ENCODE measurements at places on chromosomes 7 and 10.

DNA sequence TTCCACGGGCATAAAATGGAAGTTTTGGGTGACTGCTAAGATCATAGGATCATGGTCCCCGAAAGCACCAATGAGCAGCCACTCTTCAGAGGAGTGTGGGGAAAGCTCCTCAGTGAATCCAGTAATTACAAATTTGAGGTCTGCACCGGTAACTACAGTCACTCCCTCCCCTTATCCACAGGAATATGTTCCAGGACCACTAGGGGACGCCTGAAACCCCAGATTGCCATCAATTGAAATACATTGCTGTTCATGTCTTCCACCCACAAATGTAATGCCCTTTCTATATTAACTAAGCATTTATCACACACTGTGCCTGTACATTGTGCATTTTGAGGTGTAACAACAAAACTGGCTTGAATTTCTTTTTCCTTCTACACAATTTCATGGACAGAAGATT, 447.9 kb upstream of the PFKP start:
- DNase-seq, result no peak

- DNase-seq, result no peak
Observed at GRCh38 chr10:72906446-72906845, 12.9 kb downstream of the OIT3 start.

- DNase-seq, result no peak
Observed at GRCh38 chr10:132335189-132336063, 3.4 kb downstream of the LRRC27 start.

DNA sequence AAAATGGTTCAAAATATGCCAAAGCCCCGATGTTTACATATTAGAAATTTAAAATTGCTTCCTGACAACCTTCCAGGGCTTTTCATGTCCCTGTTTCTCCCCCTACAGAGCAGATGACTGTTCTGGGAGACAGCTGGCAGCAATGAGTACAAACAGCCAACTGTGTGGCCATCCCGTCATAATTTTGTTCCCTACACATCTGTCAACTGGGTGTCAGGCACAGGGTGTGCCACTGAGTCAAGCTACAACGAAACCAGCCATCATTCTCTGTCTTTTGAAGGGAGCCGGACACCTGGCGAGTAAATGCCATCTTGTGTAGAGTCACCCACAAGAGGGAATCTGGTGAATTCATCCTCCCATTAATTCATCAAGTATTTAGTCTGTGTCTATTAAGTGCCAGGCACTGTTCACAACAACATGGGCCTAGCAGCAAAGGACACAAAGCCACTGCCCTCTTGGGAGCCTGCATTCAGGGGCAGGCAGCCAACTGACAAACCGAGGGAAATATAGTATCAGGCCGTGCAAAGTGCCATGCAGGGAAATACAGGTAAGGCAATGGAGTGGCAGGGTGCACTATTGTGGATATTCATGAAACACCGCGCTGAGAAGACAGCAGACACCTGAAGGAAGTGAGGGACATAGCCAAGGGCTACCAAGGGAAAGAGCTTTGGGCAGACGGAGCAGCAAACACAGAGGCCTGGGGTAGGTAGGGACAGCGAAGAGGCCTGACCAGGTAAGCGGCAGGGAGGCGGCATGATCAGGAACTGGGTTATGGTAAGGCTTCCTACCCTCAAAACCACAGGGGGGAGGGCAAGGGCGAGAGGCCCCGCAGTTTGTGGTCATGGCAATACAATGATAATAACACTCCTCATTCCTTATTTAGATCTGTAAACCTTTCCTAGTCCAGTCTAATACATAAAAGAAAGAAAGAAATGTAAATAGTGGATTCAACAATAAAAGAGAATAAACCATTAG, 213.6 kb downstream of the FAM107B start:
- DNase-seq, result no peak

All from stimulated activated CD8-positive, alpha-beta memory T cell treated with anti-CD3 and anti-CD28 coated beads, Interleukin-7, amount 100 ng/mL, for 48 hours (primary cell).